Activated CD4-positive, alpha-beta T cell treated with anti-CD3 and anti-CD28 coated beads, Interleukin-2, Interleukin-4, amounts not matched to agents 100 ng/mL and 50 ng/mL, durations not matched to agents 16 hours and 8 hours (primary cell): ENCODE measurements at places on chromosomes 4 and X.

DNA sequence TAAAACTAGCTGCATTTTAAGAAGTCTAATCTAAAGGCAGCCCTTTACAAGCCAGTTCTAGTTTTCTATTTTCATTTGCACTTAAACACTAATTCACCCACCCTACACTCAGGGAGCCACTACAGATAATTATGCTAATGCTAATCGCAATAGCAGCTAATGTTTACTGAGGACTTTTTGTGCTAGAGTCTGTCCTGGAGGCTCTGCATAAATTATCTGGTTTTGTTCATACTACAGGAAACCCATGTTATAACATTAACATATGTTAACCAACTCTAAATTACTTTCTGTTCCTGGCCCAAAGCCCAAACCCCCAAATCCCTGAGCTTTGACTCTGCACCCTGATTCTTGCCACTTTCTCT lies 480 bp upstream of the RADX start:
- DNase-seq: no peak

DNA sequence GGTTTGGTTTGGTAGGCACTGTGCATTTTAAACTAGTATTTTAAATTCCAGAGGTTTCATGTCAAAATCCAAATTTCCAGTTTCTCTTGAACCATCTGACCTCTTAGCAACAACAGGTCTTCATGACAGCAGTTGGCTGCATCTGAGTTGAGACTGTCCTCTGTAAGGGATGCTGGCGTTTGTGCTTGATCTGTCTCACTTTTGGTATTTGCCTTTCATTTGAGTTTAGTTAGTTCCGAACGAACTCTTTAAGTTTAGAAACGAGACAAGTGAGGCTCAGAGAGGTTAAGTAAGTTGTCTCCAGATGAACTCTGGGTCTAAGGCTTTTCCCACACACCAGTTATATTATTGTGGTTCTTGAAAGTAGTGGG lies 29.1 kb downstream of the SPARCL1 start:
- no peak for DNase-seq

DNA sequence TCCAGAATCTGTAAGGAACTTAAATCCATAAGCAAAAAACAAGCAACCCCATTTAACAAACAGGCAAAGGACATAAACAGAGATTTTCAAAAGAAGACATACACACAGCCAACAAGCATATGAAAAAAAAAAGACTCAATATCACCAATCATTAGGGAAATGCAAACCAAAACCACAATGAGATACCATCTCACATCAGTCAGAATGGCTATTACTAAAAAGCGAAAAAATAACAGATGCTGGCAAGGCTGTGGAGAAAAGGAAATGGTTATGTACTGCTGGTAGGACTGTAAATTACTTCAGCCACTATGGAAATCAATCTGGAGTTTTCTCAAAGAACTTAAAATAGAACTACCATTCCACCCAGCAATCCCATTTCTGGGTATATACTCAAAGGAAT lies 156.8 kb upstream of the RADX start:
- peak; percentile 1 for DNase-seq

DNA sequence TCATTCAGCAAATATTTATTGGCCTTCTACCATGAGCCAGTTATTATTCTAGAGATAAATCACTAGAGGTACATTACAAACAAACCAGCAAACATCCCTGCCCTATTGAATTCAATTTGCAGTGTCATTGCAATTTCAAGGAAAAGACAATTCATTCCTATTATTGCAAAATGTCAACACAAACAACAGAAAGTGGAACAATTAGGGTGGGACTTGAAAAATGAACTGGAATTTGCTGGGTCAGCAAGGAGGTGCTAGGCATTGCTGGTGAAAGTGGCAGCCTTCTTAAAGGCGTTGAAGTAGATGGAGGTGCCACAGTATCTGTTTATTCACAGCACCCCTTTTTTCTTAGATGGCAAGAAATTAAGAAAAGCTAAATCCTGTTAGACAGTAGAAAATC lies 224.0 kb upstream of the BMP3 start:
- no peak for DNase-seq

DNA sequence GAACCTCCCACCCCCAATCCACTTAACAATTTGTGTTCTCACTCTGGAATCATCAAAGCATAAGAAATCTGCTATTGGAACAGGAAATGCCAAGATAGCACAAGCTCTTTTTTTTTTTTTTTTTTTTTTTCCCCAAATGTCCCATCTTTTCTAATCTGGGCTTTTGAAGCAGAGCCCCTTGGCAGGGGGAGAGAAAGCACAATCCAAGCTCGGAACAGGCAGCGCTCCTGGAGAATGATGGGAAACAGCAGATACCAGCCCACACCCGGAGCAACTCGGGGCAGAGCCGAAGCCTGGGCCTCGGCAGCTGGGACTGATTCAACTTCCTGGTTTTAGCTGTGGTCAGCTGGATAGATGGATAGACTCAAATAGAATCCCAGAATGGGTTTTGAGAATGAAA lies 235.1 kb downstream of the QDPR start:
- no peak for DNase-seq

DNA sequence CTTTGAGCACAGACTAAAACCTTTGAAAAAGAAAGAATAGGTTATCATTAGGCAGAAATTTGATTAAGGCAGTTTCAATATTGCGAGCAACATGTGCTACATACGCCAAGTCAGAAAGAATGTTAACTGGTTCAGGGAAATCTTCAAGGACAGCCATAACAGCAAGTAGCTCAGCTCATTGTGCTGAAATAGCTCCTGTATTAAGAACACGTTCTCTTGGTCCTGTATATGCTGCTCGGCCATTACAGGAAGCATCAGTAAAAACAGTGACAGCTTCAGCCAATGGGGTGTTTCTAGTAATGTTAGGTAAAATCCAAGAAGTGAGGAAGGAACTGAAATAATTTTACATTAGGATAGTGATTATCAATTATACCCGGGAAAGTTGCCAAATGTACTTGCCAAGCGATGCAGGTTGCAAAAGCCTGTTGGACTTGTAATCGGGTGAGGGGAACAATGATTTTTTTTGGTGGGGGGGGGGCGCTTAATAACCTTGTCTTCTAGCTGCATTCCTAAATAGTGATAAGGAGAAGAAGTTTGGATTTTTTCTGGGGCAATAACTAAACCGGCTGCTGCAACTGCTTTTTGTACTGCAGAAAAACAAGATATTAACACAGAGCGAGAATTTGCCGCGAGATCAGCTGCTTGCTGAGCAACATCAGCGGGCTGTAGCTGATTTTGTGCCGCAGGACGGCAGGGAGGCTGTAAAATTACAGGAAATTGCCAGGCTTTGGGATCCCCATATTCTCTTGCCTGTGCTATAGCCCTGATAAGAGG lies 49.4 kb upstream of the RASSF6 start:
- no peak for DNase-seq

DNA sequence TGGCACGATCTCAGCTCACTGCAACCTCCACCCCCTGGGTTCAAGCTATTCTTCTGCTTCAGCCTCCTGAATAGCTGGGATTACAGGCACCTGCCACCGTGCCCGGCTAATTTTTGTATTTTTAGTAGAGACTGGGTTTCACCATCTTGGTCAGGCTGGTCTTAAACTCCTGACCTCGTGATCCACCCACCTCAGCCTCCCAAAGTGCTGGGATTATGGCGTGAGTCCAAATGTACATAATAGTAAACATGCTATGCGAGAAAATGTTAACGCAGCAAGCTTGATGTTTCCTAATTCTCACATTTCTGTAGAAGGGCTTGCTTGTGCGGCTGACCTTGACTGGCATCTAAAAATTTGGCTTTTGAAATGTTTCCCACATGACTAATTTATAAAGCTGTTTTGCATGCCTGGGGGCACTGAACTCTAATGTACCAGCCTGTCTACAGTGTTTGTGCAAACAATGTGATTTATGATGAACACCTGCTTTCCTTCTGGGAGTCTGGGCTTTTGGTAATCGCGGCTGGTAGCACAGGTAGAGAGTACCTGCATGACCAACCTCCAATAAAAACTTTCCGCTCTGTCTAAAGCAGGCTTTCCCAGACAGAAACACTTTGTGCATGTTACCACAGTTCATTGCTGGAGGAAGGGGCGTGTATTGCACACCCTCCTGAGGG lies 216.8 kb downstream of the IL15 start:
- no peak for DNase-seq

GRCh38 chr4:153970169-153970568 lies 181.3 kb upstream of the SFRP2 start:
- no peak for DNase-seq

GRCh38 chrX:54560411-54560810 lies 30.4 kb downstream of the GNL3L start:
- no peak for DNase-seq

GRCh38 chr4:127783026-127783769 lies 1.1 kb downstream of the HSPA4L start:
- peak; percentile 18 for DNase-seq

DNA sequence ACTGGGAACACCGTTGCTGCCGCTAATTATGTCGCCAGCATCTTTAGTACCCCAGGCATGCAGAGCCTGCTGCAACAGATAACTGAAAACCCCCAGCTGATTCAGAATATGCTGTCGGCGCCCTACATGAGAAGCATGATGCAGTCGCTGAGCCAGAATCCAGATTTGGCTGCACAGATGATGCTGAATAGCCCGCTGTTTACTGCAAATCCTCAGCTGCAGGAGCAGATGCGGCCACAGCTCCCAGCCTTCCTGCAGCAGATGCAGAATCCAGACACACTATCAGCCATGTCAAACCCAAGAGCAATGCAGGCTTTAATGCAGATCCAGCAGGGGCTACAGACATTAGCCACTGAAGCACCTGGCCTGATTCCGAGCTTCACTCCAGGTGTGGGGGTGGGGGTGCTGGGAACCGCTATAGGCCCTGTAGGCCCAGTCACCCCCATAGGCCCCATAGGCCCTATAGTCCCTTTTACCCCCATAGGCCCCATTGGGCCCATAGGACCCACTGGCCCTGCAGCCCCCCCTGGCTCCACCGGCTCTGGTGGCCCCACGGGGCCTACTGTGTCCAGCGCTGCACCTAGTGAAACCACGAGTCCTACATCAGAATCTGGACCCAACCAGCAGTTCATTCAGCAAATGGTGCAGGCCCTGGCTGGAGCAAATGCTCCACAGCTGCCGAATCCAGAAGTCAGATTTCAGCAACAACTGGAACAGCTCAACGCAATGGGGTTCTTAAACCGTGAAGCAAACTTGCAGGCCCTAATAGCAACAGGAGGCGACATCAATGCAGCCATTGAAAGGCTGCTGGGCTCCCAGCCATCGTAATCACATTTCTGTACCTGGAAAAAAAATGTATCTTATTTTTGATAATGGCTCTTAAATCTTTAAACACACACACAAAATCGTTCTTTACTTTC lies 1.8 kb downstream of the UBQLN2 start:
- no peak for DNase-seq

- DNase-seq: peak; percentile 18
Measured at GRCh38 chr4:78653655-78654054, 102.1 kb downstream of the ANXA3 start.

GRCh38 chrX:123943488-123943887 lies 18.0 kb upstream of the STAG2 start:
- no peak for DNase-seq
